ENCODE measurements at places on chromosomes 3 and 15.

- no peak for DNase-seq
Observed at GRCh38 chr15:67033012-67033411, 32.4 kb upstream of the SMAD3 start.

DNA sequence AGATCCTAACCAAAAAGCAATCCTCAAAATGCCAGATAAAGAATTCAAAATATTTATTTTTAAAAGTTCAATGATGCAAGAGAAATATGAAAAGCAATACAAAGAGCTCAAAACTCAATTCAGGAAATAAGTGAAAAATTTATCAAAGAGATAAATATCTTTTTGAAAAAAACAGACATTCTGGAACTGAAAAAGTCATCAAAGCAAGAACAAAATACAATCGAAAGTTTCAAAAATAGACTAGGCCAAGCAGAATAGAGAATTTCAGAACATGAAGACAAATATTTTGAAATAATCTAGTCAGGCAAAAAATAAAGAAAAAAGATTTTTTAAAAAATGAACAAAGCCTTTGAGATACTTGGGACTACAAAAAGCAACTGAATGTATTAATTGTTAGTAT, 83.4 kb upstream of the STT3B start:
- DNase-seq, result no peak

GRCh38 chr3:12351145-12351544, 62.3 kb downstream of the PPARG start:
- no peak for DNase-seq

GRCh38 chr3:4758249-4758860, 220.9 kb upstream of the BHLHE40 start:
- no peak for DNase-seq

DNA sequence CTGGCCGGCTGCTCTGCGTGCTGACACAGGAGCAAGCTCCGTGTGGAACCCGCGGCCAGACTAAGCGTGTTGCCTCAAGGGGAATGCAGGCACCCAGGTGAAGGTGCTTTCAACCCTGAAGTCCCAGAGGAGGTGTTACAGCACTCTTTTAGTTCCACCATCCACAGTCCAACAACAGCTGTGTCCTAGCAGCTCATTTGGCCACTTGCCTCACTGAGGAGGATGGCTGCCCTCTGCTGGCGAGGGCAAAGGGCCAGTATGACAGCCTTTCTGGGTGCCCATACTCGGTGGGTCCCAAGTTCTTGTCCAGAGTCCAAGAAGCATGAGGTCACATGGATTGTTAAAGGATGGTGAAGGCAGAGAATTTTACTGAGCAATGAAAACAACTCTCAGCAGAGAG, 87.8 kb downstream of the C3orf85 start:
- peak; percentile 78 for DNase-seq

DNA sequence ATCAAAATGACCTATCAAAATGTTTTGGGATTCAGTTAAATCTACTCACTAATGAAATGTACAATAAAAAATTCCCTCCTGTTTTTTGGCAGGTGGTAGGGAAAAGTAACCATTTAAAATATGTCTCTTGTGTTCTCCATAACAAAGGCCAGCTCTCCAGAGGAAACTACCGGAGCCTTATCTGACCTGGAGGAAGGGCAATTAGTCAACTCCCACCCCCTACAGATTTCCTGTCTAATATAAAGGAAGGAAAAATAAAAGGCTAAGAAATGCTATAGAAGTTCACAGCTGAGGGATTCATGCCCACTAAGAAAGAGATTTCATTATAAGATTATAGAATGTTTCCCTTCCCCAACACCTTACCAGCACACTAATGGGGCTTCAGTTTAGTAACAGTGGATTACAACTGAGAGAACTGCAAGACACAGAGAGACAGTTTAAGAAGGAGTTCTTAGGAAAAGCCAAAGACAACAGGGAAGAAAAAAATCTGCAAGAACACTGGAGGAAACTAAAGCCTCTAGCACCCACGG, 376.5 kb upstream of the KCNMB2 start:
- no peak for DNase-seq

- DNase-seq, result no peak
Observed at GRCh38 chr15:65305150-65305758, 777 bp downstream of the RNU5B-1 start.

GRCh38 chr15:66071921-66072295, 181.6 kb downstream of the MEGF11 start:
- no peak for DNase-seq

GRCh38 chr3:127454968-127455367, 135.6 kb downstream of the TPRA1 start:
- DNase-seq, result no peak

GRCh38 chr15:85762756-85763127, 32.0 kb downstream of the KLHL25 start:
- no peak for DNase-seq
